Endothelial cell of umbilical vein (primary cell): ENCODE measurements at places on chromosomes 12 and 14. TPM values are rescaled to one million over a fixed set of nuclear protein-coding genes. Genes with fewer than 3 reads are reported as not detected.

Gene STAT6
- total RNA-seq = 101 and 136 TPM in 2 replicates

Gene FAM90A1
- total RNA-seq = not detected in 2 replicates

Gene OR10AD1
- total RNA-seq = not detected in 2 replicates

Gene SSPN
- total RNA-seq = 0.65 and 2.1 TPM in 2 replicates

Gene GPR137C
- 3.8 and 5.7 TPM in 2 replicates for total RNA-seq

Gene KRT7
- 293 and 420 TPM in 2 replicates for total RNA-seq

Gene GPR132
- total RNA-seq = not detected in 2 replicates

Gene UNC79
- not detected in 2 replicates for total RNA-seq

Gene KRT2
- total RNA-seq = not detected in 2 replicates

Gene LRP1-AS
- not detected in 2 replicates for total RNA-seq

Gene GPD1
- total RNA-seq = 0.48 TPM in 1 of 2 replicates, not detected in the other

Gene RIPK3
- 5.1 and 9.0 TPM in 2 replicates for total RNA-seq

Gene DBX2
- total RNA-seq = not detected in 2 replicates

Gene INHBC
- not detected in 2 replicates for total RNA-seq

Gene VRTN
- not detected in 2 replicates for total RNA-seq

Gene DNAJC22
- total RNA-seq = 1.1 and 1.3 TPM in 2 replicates

Gene IL23A
- total RNA-seq = not detected in 2 replicates

Gene NGB
- total RNA-seq = not detected in 2 replicates

Gene C12orf50
- total RNA-seq = 0.30 and 0.31 TPM in 2 replicates

Gene GLI1
- total RNA-seq = 0.29 and 1.1 TPM in 2 replicates

Gene INSM2
- not detected in 2 replicates for total RNA-seq

Gene CIDEB
- 4.6 and 5.2 TPM in 2 replicates for total RNA-seq

Gene ZFHX2
- total RNA-seq = 2.0 and 2.3 TPM in 2 replicates

Gene GALNT16
- 0.49 and 1.0 TPM in 2 replicates for total RNA-seq

Gene MORN3
- 0.62 and 0.73 TPM in 2 replicates for total RNA-seq

Gene RNASE1
- 182 and 216 TPM in 2 replicates for total RNA-seq

Gene WDR89
- 10.7 and 12.0 TPM in 2 replicates for total RNA-seq

Gene TRAF3
- 25.6 and 27.6 TPM in 2 replicates for total RNA-seq

Gene CSRP2
- total RNA-seq = 12.7 and 13.4 TPM in 2 replicates

Gene KRT74
- total RNA-seq = not detected in 2 replicates

Gene TAS2R10
- total RNA-seq = 0.66 TPM in 1 of 2 replicates, not detected in the other

Gene TMCC3
- 30.4 and 45.7 TPM in 2 replicates for total RNA-seq

Gene CLMN
- 8.4 and 9.6 TPM in 2 replicates for total RNA-seq

Gene SMCO2
- 0.49 and 1.2 TPM in 2 replicates for total RNA-seq

Gene GDF3
- total RNA-seq = 4.1 and 5.0 TPM in 2 replicates

Gene STXBP6
- total RNA-seq = not detected in 2 replicates

Gene HCAR3
- not detected in 2 replicates for total RNA-seq
